Stimulated activated CD8-positive, alpha-beta memory T cell treated with anti-CD3 and anti-CD28 coated beads, Interleukin-4, amount 100 ng/mL, for 48 hours (primary cell): ENCODE measurements at places on chromosomes 2 and 18.

DNA sequence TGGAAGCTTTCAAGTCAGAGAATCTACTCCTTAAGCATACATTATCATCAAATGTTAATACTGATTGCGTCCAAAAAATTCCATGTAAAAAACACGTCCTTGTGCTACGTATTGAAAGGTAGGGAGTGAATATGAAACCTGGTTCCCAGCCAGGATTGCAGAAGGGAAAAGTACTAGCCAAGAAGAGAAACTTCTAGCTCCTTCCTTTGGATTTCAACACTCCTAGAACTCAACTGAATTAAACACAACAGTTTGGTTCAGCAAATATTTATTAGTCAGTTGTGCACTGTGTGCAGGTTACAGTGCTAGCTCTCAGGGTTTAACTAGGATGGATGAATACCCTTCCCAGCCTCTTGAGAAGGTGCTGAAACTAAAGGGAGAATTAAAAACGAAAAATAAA lies 33.9 kb upstream of the FHL2 start:
- DNase-seq, result no peak

DNA sequence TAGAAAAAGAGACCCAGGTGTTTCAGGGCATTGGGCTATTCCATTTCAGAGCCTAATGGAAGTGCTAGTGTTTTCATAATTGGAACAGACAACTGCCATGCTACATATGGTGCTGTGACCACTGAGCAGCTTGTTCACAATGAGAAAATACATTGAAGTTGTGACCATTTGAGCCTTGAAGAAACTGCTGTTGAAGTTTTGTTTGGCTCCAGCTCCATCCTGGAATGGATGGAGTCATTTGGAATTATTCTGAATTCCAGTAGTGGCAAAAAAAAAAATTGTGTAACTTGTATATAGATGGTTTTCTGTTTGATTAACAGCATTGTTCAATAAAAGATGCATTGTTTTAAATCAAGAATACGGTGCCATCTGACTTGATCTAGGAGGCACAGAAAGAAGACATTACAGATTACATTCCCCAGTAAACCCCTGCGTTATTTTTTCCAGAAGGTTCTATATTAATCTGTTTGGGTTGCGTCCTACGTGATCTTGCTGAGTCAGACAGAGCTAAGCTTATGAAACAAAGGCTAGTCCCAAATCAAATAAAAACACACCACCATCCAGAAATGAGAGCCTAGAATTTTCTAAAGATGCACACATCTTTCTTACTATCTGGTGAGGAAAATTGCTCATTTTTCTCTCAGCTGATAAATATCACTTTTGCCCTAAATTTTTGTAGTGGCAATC lies 19.2 kb downstream of the FMNL2 start:
- DNase-seq, result no peak

GRCh38 chr18:26097563-26097962 lies 7.2 kb upstream of the SS18 start:
- DNase-seq, result no peak

- DNase-seq, result no peak
Observed at GRCh38 chr2:219688560-219689445, 61.4 kb downstream of the SLC4A3 start.

DNA sequence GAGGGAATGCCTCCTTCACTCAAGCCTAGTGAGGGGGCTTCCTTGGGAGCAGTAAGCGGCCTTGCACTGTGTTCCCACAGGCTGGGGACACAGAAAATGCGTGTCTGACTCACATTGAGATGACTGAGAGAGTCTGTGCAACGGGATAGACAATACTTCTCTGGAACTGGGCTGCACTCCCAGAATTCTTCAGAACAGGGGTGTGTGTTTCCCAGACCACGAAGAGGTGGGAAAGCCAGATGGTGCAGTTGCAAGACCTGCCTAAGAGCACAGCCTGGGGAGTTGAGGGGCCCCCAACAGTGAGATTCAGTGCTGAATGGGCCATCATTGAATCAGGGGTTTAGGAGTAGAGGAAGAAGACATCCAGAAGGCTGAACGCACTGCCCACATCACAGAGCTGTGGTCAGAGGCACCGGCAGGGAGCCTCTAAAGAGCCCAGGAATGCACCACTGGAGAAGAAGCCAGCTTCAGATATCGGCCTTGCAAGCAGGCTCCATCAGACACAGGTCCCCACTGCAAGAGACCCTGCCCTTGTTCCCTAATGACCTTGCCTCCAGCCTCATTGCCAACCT lies 36.6 kb upstream of the MRPL19 start:
- DNase-seq, result no peak

DNA sequence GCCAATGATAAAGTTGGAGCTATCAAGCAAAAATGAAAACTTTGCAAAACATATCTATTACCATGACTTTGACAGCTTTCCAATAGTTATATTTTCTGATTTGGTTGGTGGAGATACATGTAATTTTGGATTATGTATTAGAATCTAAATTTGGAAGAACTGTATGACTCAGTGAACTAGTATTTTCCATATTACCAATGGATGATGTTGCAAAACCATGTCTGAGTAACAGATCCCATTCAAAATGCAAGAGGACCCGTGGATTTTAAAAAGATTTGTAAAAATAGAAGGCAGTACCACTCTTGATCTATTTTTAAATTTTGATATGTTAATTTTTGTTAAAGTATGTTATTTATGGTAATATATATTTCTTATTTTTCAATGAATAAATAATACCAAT lies 83.0 kb downstream of the TAF4B start:
- no peak for DNase-seq

GRCh38 chr2:129709001-129709955 lies 270.2 kb upstream of the RAB6C start:
- DNase-seq, result no peak

GRCh38 chr2:105641389-105641811 lies 103.3 kb upstream of the NCK2 start:
- DNase-seq, result no peak

DNA sequence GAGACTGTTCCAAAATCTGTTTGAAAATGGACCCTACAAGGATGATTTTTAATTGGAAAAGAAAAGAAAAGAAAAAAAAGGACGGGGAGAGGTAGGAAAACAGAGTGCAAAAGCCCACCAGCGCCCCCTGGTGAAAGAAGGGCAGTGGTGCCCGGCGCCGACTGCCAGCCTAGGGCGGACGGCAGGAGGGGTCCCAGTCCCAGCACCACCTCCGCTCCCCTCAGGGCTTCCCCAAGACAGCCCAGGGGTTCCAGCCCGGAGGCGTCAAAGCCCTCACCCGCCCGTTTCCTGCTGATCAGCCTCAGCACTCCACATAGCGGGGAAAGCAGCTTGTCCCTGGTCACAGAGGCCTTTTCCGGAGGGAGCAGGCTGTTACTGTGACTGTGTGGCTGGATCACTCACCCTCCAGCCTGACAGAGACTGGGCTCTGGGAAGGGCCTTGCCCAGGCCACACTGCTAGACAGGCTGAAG lies 213.9 kb downstream of the TFCP2L1 start:
- peak; percentile 85 for DNase-seq

DNA sequence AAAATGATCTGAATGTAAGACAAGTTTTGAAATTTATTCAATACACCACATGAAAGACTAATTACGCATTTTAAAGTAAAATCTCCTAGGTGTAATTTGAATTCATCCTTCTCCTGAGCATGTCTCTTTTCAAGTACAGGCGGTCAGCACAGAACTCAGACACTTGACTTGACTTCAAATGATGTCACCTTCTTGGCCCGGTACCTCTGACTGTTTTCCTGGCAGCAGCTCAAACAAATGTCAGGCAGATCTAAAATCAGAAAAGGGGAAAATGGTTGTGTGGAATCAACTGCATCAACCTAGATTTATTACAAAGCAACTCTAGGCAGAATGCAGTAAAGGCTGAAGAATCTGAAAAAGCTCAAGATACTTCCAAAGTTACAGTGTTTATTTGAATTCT lies 11.4 kb upstream of the PROKR1 start:
- DNase-seq, result no peak

DNA sequence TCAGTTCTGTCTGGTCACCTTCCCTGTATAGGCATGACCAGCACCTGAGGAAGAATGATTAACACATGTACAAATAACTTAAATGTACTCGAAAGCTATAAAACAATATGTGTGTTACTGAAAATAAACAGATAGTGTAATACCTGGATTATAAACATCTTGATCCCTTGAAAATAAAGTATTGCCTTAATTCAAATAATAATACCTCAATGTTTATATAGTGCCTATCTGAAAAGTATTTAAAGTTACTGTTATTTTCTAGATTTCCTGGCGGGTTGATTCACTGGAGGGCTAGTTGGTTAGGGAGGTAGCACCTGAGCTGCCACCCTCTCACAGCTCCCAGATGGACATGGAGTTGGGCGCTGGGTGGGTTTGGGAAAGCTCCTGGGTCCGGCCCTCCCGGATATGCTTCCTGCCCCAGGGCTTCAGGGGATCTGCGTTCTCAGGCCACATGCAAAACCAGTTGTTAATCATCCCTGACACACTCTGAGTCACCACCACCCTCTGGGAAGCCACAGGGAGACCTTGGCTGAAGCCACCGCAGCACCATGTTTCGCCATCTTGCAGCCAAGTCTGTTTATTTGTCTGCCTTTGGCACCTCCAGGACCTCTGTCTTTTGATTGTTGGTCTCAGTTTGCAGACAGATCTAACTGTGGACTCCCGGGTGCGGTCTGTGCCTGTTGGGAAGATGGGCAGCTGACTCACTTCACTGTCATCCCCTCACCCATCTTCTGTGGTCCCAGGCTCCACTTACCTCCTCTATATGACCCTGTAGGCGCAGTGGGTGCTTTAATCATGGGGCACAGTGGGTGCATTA lies 35.3 kb downstream of the RAB31 start:
- DNase-seq, result no peak

- DNase-seq, result no peak
Observed at GRCh38 chr2:193963472-193964119, 1693.4 kb upstream of the SLC39A10 start.

DNA sequence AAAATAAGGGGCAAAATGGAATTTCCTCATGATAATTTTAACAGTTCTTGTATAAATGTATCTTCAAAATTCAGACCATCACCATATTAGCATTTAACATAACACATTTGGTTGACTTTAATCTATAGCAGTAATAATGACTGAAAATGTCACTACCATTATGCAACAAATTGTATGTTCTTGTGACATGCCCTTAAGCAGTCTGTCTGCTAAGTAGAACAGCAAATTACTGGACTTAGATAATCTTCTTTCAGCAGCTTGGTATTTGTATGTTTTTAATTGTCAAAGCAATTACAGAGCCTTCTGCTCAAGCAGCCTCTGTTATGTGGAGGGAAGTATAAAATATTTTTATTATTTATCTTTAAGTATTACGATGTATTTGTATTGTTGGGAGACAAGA lies 214.3 kb upstream of the NXPH2 start:
- no peak for DNase-seq

GRCh38 chr2:144421606-144422510 lies 98.1 kb downstream of the ZEB2 start:
- no peak for DNase-seq

DNA sequence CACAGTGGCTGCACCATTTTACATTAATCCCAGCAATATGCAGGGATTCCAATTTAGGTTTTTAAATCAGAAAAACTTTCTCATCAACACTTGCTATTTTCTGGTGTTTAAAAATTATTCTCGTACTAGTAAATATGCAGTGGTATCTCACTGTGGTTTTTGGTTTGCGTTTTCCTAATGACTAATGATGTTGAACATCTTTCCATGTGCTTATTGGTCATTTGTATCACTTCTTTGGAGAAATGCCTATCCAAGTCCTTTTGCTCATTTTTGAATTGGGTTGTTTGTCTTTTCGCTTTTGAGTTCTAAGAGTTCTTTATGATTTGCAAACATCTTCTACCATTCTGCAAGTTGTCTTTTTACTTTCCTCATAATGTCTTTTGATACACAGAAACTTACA lies 62.1 kb upstream of the TCF7L1 start:
- DNase-seq, result no peak

GRCh38 chr2:207483477-207483876 lies 46.3 kb upstream of the CREB1 start:
- DNase-seq, result no peak

GRCh38 chr18:79402977-79403722 lies 7.4 kb downstream of the NFATC1 start:
- DNase-seq, result no peak

DNA sequence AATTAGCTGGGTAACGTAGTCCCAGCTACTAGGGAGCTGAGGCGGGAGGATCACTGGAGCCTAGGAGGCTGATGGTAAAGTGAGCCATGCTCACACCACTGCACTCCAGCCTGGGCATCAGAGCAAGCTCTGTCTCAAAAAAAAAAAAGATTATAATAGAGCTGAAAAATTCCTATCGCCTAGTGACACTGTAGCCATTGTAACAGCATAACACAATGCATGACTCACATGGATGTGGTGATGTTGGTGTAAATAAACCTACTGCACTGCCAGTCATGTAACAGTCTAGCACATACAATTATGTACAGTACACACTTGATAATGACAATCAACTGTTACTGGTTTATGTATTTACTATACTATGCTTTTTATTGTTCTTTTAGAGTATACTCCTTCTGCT lies 39.6 kb downstream of the MGAT4A start:
- DNase-seq, result no peak

- DNase-seq, result no peak
Observed at GRCh38 chr2:180728928-180729559, 251.4 kb upstream of the UBE2E3 start.
